Amniotic stem cell (primary cell): ENCODE measurements at places on chromosomes 3 and 15.

DNA sequence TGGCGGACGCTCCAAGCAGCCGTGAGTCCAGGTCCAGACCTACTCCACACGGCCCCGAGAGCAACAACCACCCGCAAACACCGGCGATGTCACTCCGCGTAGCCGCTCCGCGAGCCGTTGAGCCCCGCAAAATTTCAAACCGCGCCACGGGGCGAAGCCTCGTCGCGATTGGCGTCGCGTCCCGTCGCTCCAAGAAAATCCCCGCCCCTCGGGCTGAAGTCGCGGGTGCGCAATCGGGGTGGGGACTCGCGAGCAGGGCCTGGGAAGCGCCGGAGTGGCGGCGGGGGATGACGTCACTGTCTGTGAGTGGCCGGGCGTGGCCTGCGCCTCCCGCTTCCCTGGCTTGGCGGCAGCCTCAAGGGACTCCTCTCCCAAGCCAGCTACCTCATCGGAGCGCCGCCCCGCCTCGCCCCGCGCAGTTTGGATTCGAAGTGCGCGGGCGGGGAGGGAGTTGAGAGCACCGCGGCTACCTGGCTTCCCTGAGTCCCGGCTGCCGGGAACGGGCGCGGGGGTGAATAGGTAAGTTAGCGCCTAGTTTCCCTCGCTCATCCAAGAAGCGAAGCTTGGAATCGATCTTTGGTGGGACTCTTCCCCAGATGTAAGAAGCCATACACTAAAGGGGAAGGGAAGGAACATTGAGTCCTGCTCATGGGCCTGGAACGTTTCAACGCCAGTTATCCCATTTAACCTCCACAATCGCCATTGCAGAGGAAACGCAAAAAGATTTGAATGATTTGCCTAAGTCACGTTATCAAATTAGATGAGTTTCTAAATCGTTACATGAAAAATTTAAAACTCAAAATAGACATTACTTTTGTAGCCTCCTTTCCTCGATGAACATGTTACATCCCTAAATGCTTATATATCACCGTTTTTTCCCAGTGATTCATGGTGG is at the start of gene PRC1:
Gene PRC1, minus strand, starts transcription at position 119 of the 895 bp plus-strand sequence. Its CDS starts 118 bp downstream, at position 1.
- DNase-seq: peak; percentile 99

- DNase-seq: no peak
These were observed 62.8 kb upstream of the SEC22A start for GRCh38 chr3:123138839-123139444.

- no peak for DNase-seq
These were observed 30.0 kb downstream of the FILIP1L start for GRCh38 chr3:100084100-100084806.

DNA sequence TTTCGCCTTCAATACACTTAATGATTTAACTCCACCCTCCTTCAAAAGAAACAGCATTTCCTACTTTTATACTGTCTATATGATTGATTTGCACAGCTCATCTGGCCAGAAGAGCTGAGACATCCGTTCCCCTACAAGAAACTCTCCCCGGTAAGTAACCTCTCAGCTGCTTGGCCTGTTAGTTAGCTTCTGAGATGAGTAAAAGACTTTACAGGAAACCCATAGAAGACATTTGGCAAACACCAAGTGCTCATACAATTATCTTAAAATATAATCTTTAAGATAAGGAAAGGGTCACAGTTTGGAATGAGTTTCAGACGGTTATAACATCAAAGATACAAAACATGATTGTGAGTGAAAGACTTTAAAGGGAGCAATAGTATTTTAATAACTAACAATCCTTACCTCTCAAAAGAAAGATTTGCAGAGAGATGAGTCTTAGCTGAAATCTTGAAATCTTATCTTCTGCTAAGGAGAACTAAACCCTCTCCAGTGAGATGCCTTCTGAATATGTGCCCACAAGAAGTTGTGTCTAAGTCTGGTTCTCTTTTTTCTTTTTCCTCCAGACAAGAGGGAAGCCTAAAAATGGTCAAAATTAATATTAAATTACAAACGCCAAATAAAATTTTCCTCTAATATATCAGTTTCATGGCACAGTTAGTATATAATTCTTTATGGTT is at the start of gene CCR5:
Gene CCR5, plus strand, starts transcription at position 108 of the 680 bp plus-strand sequence. CDS start 1,957 bp downstream, outside the sequence.
- no peak for DNase-seq

GRCh38 chr15:25095179-25095578 is 140.4 kb downstream of the SNRPN start:
- no peak for DNase-seq

- no peak for DNase-seq
These were observed 30.3 kb downstream of the CYP11A1 start for GRCh38 chr15:74337146-74337545.

GRCh38 chr15:26132811-26133210 is 269.7 kb upstream of the ATP10A start:
- DNase-seq: no peak

DNA sequence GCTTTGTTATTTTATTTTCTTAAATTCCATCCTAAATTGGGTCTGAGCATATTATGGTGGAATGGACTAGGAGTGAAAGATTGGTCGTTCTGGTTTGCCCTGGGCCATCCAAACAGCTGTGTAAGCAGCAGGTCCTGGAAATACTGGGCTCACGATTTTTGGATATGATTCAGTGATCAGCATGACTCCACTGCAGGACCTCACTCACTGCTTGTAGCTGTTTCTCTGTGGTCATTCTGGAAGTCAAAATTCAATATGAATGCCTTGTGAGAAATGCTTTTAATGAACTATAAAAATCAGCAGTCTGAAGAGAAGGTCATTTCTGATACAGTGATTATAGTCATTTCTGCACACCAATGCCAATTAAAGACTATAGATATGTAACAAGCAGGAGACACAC is 185.0 kb downstream of the RBMS3 start:
- DNase-seq: peak; percentile 13

DNA sequence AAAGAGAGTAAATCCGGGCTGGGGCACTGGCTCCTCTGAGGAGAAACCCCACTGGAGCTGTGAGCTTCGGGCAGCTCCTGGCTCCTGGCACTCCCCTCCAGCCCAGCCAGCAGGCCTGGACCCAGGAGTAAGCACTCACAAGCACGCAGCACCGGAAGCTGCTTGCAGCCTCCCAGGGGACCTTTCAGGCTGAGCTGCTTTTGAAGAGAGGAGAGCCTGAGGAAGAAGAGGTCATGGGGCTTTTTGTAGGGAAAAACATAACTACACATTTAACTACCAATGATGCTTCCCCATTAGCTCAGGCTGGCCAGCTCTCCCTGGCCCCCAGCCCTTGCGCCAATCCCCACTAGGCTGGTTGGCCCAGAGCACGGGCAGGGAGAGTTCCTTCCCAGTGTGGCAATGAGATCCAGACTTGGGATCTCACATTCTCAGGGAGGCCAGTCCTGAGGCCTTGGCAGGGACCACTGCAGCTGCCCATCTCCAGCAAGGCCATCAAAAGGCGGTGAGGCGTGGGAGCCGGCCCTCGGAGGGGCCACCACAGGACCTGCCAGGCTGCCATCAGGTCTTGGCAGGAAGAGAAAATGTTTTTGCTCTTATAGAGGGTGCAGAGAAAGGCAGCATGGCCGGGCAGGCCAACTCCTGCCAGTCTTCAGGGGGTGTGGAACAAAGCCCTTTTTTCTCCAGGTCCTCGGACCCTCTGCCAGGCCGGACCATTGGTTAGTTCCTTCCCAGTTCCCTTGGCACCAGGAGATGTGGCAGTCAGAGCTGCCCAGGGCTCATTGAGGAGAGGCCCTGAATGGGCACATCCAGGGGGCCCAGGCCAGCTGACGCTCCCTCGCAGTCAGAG is 41.5 kb upstream of the MFGE8 start:
- DNase-seq: no peak

DNA sequence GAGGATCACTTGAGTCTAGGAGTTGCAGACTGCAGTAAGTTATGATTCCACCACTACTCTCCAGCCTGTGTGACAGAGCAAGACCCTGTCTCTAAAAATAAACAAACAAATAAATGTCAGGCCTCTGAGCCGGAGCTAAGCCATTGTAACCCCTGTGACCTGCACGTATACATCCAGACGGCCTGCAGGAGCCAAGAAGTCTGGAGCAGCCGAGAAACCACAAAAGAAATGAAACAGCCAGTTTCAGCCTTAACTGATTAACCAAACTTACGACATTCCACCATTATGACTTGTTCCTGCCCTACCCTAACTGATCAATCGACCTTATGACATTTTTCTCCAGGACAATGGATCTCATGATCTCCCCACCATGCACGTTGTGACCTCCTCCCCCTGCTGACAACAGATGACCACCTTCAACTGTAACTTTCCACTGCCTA is 32.5 kb upstream of the ZKSCAN7 start:
- no peak for DNase-seq

- DNase-seq: no peak
These were observed 67.8 kb downstream of the RGMA start for GRCh38 chr15:93020976-93021772.

GRCh38 chr3:182565916-182566796 is 227.1 kb upstream of the ATP11B start:
- no peak for DNase-seq

DNA sequence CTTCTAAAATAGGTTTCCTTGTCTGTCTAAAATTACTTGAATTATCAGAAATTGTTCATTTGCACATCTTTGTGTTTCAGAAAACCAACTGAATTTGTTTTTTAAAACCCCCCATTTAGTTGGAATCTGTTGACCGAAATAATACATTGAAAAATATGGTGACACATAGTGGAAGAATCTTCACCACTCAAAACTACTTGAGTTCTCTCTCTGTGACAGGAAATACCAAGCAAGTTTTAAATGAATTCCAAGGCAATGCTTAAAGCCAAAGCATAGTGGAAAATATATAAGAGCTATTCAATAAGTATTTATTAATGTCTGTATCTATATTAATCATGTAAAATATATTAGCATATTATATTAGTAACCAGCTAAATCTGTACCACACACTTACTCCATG is 224.9 kb upstream of the COL8A1 start:
- DNase-seq: peak; percentile 22

- no peak for DNase-seq
These were observed 901 bp downstream of the ICE2 start for GRCh38 chr15:60477916-60478565.

DNA sequence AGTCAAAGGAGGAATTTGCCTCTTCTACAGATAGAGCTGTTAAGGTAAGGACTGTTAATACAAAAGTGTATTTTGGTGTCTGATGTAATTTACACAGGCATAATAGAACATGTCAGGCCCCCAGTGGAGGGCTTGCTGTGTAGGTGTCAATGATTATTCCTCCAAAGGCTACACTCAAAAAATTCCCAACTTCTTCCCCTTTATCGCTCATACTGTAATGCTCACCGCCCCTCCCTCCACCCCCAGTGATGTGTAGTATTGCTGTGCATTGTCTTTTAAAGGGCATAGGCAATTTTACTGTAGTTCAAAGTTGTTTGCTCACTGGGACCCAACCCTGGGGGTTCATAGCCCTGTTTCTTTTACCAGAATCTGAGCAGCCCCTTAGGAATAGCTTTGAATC is 32.2 kb downstream of the NSUN3 start:
- no peak for DNase-seq

DNA sequence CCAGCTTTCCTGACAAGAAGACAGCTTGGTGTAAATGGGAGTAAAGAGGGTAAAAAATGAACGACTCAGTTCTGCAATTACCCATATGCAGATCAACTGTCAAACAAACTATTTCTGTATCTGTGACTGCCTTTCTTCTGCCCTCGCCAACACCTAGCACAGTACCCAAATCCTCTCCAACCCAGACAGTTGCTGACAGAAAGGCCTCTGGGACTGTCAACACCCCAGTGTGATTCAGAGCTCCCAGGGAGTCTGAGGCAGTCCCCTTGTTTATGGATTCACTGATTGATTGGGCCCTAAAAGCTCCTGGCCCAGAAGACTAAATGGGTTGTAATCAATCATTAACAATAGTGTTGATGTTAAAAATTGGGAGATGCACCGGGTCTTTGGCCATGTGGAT is 20.2 kb downstream of the IL17RD start:
- DNase-seq: no peak

DNA sequence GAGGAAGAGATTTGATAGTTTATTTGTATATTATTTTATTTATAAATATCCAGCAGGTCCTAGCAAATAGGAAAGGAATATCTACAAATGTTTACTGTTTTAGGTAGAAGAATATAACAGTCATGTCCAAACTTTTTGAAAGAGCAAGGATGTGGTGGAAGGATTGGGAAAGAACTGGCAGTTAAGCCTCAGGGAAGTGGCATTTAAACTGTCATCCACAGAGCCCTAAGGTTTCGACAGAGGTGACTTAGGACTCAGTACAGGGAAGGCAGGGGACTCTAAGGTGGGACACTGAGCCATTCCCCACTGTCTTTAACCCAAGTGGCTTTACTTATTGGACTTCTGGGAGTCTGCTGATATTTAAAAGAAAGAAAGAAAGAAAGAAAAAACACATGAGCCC is 11.8 kb upstream of the TMEM87A start:
- DNase-seq: no peak

- DNase-seq: no peak
These were observed 3.2 kb downstream of the ITGB5 start for GRCh38 chr3:124883766-124884473.

DNA sequence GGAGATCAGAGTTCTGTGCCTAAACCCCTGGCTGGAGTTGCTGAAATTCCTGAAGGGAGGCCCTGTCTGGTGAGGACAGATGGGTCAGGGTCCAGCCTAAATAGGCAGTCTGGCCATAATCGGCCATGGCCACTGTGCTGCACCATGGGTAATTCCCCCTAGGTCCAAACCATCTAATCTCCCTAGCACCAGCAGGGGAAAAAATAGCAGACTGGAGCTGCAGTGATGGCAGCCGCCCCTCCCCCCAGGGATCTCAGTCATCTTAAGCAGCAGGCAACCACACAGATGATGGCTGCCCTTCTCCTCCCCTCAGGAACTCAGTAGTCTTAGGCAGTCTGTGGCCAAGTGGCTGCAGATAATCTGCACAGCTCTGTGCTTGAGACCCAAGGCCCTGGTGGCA is 68.4 kb upstream of the CD96 start:
- DNase-seq: no peak

GRCh38 chr3:123489400-123490004 is 40.6 kb upstream of the ADCY5 start:
- peak; percentile 31 for DNase-seq

GRCh38 chr3:17423786-17424536 is 318.5 kb downstream of the TBC1D5 start:
- no peak for DNase-seq

GRCh38 chr3:120468635-120469295 is 18.0 kb upstream of the FSTL1 start:
- DNase-seq: no peak

DNA sequence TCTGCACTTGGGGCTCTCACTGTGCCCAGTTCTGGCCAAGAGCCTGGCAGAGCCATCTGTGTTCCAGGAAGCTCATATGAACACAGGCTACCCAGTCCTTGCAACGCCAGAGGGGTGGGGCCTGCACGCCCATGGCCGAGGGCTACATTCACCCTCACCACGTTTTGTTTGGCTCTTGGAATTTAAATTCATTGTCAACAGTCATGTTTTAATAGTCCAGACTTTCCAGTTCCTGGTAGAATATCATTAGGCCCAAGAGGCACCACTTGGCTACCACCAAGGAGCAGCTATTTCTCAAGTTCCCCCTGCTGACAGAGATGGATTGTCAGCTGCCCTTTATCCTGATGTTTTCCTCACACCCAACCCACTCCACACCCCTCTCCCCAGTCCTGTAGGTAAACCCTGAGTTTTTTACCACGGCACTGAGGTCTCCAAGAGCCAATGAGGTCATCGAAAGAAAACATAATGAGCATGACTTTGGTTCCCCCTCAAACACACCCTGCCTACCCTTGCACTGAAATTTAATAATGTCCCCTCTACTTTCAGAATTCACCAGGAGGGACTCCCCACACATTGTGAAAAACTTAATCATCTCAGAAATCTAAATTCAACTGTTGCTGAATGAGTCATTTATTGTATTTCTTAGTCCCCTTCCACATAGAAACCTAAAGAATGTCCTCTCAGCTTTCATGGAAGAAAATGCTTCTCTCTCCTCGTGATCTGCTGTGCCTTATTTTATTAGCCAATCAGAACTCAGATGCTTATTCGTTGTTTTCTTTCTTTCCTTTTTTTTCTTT is 125.1 kb downstream of the SHQ1 start:
- peak; percentile 10 for DNase-seq
